ENCODE measurements at places on chromosomes 1 and 21.
A peak's percentile ranks its signal among the peaks of the same experiment; 100 is the strongest.

DNA sequence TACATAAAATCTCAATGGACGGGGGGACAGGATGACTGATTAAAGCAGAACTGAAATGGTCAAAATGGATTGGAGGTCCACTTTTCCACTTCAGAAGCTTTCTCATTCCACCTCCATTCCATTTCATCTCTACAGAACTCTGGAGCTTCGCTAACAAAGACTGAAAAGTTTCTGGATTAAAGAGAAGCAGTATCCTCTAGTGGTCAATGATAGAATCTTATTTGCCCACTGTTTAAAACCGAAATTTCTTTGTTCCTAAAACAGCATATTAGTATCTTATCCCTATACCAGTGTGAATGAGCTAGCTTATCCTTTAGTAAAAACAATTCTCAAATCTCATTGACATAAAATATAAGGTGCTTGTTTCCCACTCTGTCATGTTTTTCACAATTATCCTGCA is 890.6 kb downstream of the KCNT2 start:
- no peak for DNase-seq

- peak; percentile 55 for DNase-seq
These were observed 118.1 kb downstream of the EPHB2 start for GRCh38 chr1:22828484-22829308.

GRCh38 chr1:200708769-200709168 is 29.9 kb upstream of the CAMSAP2 start:
- DNase-seq = no peak

GRCh38 chr1:181324797-181325616 is 158.3 kb upstream of the CACNA1E start:
- DNase-seq = no peak

GRCh38 chr21:44886113-44887075 is 12.9 kb upstream of the PTTG1IP start:
- DNase-seq = no peak

- DNase-seq = no peak
These were observed 37.5 kb downstream of the C1orf141 start for GRCh38 chr1:67097305-67097704.

DNA sequence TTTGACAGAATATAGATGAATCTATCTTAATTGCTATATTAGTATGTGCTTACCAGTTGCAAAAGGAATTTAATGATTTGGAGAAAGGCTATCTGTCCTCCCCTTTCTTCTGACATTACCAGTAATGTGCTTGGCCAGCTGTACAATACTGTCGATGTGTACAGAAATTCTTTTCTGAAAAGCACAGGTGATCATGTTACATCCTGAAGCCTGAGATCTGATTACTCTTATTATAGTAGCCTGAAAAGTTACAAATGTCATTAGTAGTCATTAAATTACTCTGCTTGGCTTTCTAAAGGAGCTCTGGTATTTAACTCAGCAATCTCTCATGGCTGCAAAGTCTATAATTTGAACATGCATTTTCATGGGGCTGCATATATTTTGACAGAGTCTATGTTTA is 209.8 kb downstream of the PTPRC start:
- no peak for DNase-seq

DNA sequence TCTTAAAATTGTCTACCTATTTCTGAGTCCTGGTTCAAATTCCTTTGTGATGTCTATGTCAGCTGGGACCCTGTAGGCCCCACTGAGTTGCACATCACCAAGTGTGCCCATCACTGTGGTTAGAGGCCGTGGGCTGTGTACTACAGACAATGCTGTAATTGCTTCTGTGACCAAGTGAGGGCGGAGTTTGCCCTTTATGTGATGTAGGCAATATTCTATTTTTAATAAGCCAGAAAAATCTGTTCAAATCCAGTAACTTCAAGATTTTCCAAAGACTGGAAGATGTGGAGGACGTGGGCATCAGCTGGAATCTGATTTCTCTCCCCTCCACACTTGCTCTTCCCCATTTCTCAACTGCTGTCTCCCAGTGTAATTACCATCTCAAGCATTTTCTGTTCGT is 215.4 kb downstream of the PBX1 start:
- DNase-seq = no peak

- no peak for DNase-seq
These were observed 820 bp upstream of the TTF2 start for GRCh38 chr1:117059334-117059677.

GRCh38 chr1:51908499-51908898 is 30.0 kb upstream of the NRDC start:
- DNase-seq = no peak

Data from lung (tissue), 17 donors.